CD8-positive, alpha-beta T cell (primary cell): ENCODE measurements at places on chromosomes 13 and 19.

- no peak for DNase-seq
These were observed 17.6 kb downstream of the ZNF791 start for GRCh38 chr19:12628040-12629022.

- DNase-seq: no peak
These were observed 8.6 kb downstream of the AKAP11 start for GRCh38 chr13:42280537-42280936.

DNA sequence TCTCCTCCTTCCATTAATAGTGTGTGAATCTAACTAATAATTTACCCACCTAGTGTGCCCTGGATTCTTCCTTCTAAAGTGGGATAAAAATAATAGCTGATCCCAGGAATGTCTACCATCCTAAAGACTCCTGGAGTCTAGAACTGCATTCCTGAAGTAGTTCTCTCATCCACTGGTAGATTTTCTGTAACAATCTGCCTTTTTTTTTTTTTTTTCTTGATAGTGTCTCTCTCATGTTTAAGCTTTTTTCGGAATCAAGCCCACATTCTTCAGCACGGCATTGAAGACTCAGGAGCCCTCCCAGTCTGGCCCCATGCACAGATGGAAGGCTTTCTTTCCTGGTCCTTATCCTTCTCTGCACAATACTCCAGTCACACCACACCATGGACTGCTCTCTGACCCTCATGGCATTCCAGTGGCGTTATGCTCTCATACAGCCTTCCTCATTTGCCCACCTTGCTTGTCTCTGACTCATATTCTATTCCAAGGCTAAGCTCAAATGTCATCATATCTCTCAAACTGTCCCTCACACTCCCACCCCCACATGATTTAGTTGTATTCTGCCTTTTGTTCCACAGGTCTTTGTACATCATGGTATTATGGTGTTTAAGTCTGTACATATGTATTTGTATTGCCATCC is 68.7 kb upstream of the FRY start:
- no peak for DNase-seq

GRCh38 chr19:14775869-14776586 is 2.3 kb downstream of the ADGRE2 start:
- DNase-seq: no peak

GRCh38 chr13:48009284-48009683 is 8.2 kb upstream of the SUCLA2 start:
- no peak for DNase-seq

DNA sequence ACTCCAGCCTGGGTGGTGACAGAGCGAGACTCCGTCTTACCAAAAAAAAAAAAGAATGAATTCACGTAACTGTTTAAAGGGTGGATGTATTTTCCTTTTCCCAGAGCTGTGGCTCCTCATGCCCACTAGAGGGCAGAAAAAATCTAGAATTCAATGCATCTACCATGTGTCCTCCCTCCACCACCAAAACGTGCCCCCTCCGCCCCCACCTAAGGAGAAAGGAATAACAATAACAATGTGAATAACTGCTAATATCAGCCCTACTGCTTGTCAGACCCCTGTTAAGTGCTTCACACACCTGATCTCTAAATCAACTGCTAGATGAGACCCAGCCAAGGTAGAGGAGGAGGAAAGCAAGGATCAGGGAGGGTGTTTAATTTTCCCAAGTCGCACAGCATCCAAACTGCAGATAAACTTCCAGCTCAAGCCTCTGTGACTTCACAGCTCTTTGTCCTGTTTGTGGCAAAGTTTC is 20.2 kb upstream of the PNMA8B start:
- DNase-seq: no peak

DNA sequence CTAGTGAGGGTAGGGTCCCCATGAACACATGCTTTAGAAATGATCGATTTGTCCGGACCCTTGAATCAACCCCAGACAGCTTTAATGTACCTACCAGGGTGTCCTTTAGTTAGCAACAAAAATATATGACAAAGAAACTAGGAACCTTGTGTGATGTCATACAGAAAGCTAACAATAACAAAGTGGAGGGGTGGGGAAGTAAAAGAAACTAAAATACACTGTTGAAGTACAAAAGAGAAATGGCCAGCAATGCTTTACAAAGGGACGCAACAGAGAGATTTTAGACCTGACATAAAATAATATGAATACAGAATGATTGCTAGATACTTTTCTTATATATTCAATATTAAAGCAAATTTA is 40.0 kb downstream of the DZIP1 start:
- DNase-seq: no peak

- DNase-seq: no peak
These were observed 1.9 kb downstream of the NHLRC3 start for GRCh38 chr13:39040206-39040605.

DNA sequence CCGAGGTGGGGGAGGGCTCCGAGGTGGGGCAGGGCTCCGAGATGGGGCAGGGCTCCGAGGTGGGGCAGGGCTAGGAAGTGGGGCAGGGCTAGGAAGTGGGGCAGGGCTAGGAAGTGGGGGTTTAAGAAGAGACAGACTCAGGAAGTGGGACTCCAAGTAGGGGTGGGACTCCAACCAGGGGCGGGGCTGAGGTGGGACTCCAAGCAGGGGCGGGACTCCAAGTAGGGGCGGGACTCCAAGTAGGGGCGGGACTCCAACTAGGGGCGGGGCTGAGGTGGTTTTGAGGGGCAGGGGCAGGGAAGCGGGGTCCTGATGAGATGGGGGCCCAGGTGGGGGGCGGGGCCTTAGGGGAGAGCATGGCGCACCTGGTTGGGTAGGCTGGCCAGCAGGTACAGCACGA is 13.6 kb downstream of the CFD start:
- DNase-seq: peak; percentile 74

- no peak for DNase-seq
These were observed 109.2 kb upstream of the SLC7A1 start for GRCh38 chr13:29704648-29705047.

DNA sequence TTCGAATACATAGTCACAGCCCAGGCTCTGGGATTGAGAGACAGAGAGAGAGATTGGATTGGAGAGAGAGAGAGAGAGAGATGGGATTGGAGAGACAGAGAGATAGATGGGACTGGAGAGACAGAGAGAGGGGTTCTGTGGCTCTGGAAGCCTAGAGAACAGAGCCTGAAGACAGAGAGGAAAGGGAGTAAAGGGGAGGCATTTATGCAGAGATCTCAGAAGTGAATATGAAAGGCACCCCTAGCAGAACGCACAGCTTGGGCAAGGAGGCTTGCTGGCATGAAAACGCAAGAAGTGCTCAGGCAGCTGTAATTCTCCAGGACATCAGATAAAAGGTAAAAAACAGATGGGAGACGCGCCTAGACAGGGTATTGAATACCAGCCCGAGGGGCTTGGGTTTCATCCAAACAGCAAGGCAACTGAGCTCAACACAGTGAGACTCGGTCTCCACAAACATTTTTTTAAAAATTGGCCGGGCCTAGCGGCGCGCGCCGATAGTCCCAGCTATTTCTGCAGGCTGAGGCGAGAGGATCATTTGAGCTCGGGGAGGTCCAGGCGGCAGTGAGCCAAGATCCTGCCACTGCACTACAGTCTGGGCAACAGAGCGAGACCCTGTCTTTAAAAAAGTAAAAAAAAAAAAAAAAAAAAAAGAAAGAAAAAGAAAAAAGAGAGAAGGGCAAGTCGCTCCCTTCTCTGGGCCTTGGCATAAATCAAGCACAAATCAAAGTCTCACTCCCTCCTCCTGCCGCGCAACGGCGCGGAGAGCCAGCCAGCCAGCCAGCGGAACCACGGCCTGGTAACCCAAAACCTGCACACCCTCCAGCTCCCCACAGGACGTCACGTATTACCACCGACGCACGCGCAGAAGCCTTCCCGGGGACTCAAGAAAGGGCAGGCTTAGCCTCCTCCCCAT is 774 bp upstream of the PPP2R1A start:
- no peak for DNase-seq

- DNase-seq: no peak
These were observed 550.3 kb downstream of the GPC6 start for GRCh38 chr13:93776936-93777335.

GRCh38 chr13:28581451-28581850 is 77.5 kb upstream of the POMP start:
- DNase-seq: no peak

- no peak for DNase-seq
These were observed 33.9 kb downstream of the CCNE1 start for GRCh38 chr19:29845574-29846176.

DNA sequence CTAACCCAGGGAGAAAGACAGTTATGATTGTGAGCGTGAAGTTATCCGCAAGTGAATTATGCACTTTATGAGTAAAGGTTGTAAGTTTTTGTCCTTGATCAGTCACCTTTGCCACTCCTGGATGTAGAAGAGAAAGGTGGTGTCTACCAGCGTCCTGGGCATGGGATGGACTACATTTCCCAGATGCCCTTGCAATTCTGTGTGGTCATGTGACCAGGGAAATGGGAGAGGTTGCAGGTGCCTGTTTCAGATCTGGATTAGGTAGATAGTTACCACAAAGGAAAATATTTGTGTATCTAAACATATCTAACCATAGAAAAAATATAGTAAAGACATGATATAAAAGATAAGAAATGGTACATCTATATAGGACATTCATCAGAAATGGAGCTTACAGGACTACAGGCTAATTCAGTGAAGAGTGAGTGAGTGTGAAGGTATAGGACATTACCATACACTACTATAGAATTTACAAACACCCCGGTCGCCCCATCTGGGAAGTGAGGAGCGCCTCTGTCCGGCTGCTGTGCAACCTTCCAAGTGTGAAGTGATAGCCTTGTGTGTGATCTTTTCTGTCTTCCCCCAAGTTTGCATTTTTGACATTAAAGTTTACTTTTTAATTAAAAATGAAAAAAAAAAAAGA is 51.6 kb upstream of the CACNA1A start:
- DNase-seq: no peak

GRCh38 chr13:76225815-76226489 is 589.8 kb downstream of the LMO7 start:
- DNase-seq: no peak

DNA sequence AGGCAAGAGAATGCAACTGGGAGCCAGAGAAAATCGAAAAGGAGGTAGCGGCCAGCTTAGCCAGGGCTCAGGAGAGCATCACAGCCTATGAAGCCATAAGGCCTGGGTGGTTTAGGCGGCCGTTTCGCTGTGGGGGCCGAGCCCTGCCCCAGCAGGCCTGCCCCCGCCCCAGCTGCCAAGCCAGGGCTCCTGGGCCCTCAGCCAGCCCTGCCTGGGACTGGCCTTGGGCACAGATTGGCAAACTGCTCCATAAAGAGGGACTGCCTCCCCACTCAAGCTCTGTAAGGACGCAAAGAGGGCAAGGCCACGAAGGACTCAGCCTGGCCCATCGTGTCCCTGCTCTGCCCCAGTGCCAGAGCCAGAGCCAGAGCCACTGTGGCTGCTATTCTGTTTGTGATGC is 10.2 kb downstream of the ZNF653 start:
- DNase-seq: no peak

DNA sequence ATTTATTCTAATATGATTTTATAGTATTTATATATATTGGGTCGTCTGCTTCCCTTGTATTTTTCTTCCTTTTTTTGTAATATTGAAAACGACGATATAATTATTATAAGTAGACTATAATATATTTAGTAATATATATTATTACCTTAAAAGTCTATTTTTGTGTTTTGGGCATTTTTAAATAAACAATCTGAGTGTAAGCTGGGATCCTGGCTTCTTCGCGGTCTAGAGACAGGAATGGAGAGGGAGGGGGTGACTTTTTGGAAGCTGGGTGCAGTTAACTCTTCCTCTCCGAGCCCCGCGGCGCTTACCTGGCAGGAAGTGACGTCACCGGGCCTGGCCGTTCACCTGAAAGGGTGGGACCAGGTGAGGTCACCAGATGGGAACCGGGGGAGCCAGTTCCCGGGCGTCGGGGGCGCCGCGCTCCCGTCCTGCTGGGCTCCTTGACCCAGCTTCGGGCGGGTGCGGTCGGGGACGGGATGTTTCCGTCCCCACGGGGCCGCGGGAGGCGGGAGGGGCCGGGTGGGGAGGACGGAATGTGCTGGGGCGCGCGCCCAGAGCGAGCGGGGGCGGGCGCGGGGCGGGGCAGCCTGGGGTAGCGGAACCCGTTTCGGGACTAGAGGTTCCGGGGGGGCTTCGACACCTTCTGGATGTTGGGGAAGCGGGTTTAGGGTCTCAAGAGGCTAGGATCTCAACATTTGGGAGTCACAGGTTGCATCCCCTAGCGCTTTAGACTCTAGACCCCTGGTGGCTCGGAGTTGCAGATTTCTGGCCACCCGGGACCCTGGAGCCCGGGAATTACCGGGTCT is 2.8 kb downstream of the ZFP36 start:
- peak; percentile 78 for DNase-seq

GRCh38 chr19:3028305-3029064 is 595 bp downstream of the TLE2 start:
- no peak for DNase-seq

GRCh38 chr13:43347877-43348276 is 324.5 kb downstream of the DNAJC15 start:
- no peak for DNase-seq

GRCh38 chr13:95188128-95188527 is 113.1 kb downstream of the ABCC4 start:
- no peak for DNase-seq

DNA sequence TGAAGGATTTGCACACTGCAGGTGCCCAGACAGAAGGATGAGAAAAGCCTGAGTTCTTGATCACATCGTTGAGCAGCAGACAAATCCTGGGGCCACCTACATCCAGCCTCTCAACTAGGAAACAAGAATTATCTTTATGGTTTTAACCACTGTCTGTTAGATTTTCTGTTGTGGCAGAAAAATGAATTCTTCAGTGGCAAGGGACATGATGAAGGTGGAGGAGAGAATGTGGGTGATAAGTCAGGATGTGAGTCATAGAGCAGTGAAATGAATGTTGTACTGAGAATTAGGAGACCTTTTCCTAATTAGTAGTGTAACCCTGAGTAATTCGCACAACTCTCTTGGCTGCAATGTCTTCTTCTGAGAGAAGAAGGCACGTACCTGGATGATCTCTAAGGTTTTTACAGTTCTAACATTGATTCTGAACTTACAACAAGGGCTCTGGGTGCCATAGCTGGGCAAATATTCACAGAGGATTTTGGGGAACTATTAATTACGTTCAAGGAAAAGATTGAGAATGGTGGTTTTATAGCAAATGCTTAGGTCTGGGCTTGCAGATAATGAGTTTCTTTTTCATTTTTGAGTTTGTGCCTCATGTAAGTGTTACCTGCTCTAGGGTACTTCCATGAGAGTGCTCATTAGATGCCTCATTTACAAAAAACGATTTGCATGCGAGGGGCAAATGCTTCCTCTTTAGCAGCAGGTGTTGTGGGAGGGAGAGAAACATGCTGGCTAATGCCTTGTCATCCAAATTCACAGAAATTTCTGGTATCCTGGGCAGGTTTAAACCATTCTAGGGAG is 111.0 kb upstream of the KL start:
- DNase-seq: no peak

DNA sequence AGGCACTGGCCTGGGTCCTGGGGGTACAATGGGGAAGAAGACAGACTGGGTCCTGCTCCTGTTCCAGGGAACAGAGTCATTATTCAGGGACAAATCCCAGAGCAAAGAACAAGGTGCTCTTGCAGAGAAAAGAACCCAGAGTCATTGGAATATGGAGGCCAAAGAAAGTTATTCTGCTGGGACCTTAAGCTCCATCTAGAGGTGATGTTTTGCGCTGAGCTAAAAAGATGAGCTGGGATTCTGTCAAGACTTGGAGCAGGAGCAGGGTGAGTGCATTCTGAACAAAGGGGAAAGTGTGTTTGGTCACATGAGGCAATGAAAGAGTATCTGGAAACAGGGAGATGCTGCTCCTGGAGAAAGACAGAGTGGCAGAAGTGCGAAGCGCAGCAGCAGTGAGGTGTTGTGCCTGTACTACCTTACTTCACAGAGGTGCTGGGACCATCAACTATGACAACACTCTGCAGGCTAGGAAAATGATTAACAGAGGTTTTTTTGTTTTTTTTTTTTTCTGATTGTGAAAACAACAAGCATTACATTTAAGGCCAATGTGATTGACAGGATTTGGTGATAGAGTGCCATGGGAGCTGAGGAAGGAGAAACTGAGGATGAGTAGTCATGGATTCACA is 95.3 kb upstream of the TNFSF11 start:
- DNase-seq: peak; percentile 18
